ENCODE measurements at places on chromosomes 5 and 9.

DNA sequence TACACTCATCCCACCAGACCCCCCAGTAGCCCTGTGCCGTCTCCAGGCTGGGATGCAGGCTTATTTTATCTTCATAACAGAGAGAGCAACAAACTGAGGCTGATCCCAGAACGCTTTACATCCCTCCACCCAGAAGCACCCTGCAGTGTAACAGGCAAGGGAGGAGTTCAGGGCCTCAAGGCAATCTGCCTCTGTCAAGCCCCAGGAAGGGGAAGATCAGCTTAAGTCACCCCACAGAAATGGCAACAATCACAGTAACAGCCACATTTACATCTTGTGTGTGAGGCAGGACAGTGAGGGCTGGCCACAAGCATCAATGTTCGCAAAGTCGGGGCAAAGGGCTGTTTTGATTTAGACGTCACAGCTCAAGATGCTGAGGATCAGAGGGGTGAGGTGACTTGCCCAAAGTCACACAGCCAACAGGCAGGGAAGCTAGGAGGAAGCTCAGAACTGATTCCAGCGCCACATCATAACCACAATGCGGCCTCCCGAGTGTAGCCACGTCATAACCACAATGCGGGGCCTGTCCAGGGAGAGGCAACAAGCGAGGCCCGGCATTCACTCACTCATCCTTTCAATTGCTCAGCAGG is 14.4 kb downstream of the STK10 start:
- no peak for DNase-seq

DNA sequence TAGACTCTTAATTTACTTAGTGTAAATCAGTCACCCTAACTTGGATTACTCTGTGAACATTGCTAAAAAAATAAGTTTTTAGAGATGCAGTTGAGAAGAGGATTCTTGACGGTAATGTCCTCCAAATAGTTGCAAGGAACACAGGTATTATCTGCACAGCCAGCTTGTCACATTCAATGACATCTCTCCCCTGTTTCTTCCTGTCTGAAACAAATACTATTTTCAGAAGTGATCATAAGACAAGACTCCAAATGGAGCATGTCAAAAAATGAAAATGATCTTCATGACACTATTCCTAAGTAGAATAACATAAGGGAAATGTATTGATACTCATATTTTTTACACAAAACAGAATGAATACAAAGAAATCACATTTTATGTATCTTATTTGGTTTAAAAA is 227.9 kb upstream of the CHD1 start:
- DNase-seq = no peak

DNA sequence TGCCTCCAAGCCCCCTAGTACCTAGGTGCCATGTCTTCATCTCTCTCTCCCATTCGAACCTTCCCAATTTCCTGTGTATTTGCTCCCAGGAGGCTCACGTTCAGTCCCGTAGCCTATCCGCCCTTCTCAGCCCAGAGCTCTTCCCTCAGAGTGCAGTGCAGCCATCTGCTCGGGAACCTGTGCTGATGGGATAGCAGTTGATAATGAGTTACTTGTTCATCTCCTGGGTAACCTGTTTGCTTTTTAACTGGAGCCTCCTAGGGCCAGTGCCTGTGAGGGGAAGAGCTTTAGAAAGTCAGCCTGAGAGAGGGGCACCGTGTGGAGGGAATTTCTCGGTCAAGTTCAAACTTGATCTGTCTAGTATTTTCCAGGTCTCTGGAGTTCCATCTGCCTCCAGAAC is 229.8 kb upstream of the IL12B start:
- no peak for DNase-seq

- no peak for DNase-seq
These were observed 12.6 kb downstream of the HK3 start for GRCh38 chr5:176886336-176887251.

- no peak for DNase-seq
These were observed 4.1 kb downstream of the OBP2B start for GRCh38 chr9:133204993-133205336.

- no peak for DNase-seq
These were observed 80.3 kb downstream of the ATPSCKMT start for GRCh38 chr5:10169359-10169758.
